SK-N-DZ (cell line): ENCODE measurements at places on chromosomes 6 and 20.
A peak's percentile ranks its signal among the peaks of the same experiment; 100 is the strongest.

DNA sequence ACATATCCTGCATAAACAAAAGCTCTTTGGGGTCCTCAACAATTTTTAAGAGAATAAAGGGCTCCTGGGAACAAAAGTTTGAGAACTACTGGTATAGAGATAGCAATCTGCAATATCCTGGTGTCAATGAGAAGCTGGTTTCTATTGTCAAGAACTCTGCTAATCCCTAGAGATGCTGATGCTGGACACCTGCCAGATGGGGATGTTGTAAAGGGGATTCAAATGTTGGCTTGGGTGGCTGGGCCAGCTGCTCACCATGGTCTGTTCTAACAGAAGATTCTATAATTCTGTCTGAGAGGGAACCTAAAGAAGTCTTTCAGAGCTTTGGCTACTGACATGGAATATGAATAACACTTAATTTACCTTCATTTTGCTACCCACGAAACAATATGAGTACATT, 137.8 kb downstream of the BTBD9 start:
- DNase-seq = no peak

- DNase-seq = peak; percentile 26
These were observed 68.7 kb downstream of the SYCP2 start for GRCh38 chr20:59864726-59865125.

GRCh38 chr6:161422710-161423680, 149.1 kb upstream of the AGPAT4 start:
- no peak for DNase-seq

- no peak for DNase-seq
These were observed 177.5 kb downstream of the CDC5L start for GRCh38 chr6:44564906-44565524.

- DNase-seq = no peak
These were observed 111.4 kb upstream of the CLDN20 start for GRCh38 chr6:155152211-155153076.

DNA sequence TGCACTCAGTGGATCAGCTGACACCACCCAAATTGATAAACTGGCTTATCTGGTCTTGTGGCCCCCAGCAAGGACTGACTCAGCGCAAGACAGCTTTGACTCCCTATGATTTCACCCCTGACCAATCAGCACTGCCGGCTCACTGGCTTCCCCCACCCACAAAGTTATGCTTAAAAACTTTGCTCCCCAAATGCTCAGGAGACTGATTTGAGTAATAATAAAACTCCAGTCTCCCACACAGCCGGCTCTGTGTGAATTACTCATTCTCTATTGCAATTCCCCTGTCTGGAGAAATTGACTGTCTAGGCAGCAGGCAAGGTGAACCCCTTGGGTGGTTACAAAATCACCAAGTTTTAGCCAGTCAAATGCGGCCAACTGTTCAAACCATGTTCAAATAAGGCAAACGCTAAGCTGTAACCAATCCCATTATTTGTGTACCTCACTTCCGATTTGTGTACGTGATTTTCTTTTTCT, 32.5 kb downstream of the SLC22A2 start:
- DNase-seq = no peak

DNA sequence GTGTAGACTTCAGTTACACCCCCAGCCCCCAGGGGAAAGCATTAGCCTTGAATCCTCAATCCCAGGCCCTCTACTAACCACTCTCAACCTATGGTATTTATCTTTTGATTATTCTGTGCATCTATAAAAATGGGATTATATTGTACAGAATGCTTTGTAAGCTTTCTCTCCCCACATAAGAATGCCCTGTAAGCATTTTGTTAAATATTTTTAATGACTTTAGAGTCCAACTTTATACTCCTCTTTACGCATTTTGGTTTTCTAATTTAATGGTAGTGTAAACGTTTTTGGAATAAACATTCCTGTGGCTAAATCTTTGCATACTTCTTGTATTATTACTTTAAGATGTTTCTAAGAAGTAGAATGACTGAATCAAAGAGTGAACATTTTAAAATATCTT, 35.4 kb downstream of the FBXO9 start:
- no peak for DNase-seq

- DNase-seq = no peak
These were observed 112.9 kb downstream of the FOXO3 start for GRCh38 chr6:108673602-108674001.

- no peak for DNase-seq
These were observed 20.9 kb downstream of the IGF2R start for GRCh38 chr6:159989492-159990480.
